ENCODE measurements at places on chromosomes 16 and 17.

DNA sequence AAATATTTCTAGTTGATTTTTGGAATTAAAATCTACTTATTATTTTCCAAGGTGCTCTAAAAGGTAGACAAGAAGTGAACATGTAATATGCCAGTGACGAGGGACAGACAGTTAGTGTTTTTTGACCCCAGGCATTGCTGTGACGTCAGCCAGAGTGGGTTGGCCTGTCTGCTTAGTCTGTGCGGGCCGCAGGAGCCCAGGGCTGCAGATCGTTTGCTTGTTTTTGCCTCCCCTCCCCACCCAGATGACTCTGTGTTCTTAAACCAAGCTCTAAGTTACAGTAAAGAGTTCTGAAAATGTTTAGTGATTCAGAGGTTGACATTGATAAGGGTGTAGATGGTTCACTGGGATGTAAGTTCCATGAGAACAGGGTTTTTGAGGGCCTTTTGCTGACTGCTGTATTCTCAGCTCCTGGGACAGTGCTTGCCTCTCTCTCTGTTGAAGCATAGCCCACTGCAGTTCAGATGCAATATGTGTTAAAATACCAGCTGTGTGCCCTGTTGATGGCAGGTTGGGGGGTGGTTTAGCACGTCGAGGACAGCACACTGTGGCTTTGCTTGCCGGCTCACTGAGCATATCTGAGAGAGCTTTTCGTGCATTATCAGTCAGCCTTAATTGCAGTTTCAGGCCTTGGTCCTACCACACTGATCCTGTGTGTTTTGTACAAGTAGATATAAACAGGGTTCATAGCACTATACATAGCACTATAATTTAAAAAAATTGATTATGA lies 64.8 kb downstream of the SEC14L1 start:
- peak; percentile 30 for DNase-seq

- DNase-seq: no peak
Observed at GRCh38 chr16:19666477-19666876, 51.5 kb downstream of the KNOP1 start.

- DNase-seq: peak; percentile 20
Observed at GRCh38 chr16:27273670-27274423, 5.3 kb upstream of the NSMCE1 start.

GRCh38 chr17:30477774-30478115 lies 537 bp downstream of the GOSR1 start:
- DNase-seq: peak; percentile 32

- peak; percentile 55 for DNase-seq
Observed at GRCh38 chr16:30901201-30902028, 5.0 kb downstream of the CTF1 start.

DNA sequence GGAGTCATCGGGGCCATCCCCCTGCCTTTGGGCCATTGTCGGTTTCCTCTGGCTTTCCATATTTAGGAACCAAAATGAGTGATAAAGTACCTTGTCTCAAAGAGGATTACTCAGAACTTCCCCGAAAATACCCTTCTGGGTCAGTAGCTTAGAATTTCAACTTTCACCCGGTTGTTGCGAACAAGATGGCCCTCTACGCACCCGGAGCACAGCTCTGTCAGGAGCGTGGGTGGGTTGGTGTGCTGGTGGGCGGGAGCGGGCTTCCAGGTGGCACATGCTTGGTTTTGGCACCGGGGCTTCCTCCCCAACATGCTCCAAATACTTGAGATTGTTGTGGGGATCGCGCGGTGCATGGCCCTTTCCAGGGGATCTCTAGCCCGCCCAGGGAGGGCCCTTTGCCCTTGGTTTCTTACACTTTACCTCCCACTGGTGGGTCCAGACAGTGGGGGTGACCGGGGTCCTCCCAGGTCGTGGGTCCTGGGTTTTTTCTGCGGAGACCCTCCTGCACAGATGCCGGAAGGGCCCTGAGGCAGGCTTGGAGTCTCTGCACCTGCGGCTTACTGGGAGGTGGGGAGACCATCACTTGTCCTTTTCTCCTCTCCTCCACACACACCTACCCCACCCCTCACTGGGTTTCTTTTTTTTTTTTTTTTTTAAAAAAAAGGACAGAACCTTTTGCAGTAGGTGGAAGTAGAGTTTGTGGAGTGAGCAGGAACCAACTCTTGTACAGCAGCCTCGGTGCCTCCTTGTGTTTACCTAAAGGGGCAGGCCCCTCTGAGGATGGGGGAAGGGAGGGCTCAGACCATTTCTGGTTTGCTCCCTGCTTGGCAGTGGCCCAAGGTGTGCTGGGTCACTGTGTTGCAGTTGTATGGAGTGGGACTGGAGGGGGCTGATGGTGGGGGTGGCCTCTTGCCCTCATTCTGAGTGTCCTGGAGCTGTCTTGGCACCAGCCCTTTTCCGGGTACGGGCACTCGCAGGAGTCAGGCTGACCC lies 142.1 kb downstream of the SEC14L1 start:
- no peak for DNase-seq

- no peak for DNase-seq
Observed at GRCh38 chr16:4796982-4797804, 2.0 kb downstream of the SMIM22 start.

DNA sequence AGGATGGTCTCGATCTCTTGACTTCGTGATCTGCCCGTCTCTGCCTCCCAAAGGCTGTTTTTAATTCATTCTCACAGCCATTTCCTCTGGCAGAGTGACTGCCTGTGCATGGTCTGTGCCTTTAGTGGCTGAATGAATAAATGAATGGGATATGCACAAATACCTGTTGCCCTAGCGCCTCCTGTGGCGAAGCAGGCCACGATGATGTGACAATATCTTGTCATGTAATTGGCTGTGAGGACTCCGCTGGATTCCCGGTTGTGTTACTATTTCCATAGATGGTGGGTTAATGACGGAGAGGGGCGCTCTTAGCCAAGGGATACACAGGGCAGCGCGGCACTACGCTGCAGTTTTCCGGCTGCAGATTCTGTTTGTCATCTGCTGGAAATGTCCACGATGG lies 26.8 kb upstream of the ENDOV start:
- DNase-seq: no peak

- peak; percentile 42 for DNase-seq
Observed at GRCh38 chr17:68491381-68492231, 20.6 kb upstream of the PRKAR1A start.

GRCh38 chr17:74424657-74425056 lies 7.2 kb upstream of the GPRC5C start:
- DNase-seq: no peak

DNA sequence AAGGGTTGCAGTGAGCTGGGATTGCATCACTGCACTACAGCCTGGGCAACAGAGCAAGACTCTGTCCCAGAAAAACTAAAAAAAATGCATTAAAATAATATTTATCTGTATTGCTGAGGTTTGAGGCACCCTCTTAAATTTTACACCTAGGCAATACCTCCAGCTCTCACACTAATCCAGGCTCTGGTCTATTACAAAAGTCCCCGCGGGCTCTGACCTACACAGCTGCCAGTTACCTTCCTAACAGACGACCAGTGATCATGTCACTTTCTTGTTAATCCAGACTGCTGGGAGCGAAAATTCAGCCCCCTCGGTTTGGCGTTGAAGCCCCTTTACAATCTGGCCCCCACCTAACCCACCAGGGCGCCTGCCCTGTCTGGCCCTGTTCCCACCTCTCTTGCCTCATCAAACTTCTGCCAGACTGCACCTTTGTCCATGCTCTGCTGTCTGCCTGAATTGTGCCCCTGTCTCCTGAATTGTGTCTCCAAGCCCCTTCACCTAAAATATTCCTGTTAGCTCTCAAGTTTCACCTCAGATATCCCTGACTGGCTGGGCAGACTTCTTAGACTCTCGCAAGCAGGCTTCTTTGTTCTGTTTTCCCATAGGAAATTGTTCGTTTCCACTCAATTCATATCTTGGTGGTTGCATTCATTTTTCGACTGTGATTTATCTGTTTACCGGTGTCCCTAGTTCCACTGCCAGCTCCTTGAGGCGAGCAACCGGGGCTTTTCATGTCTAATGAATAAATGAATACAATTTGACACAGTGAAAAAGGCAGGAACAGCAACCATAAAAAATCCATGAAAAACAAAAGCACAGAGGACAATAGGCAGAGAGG lies 65.9 kb downstream of the PITPNC1 start:
- DNase-seq: no peak

GRCh38 chr16:84068041-84068440 lies 25.4 kb upstream of the SLC38A8 start:
- no peak for DNase-seq

GRCh38 chr17:37041932-37042331 lies 93.2 kb downstream of the AATF start:
- DNase-seq: no peak

DNA sequence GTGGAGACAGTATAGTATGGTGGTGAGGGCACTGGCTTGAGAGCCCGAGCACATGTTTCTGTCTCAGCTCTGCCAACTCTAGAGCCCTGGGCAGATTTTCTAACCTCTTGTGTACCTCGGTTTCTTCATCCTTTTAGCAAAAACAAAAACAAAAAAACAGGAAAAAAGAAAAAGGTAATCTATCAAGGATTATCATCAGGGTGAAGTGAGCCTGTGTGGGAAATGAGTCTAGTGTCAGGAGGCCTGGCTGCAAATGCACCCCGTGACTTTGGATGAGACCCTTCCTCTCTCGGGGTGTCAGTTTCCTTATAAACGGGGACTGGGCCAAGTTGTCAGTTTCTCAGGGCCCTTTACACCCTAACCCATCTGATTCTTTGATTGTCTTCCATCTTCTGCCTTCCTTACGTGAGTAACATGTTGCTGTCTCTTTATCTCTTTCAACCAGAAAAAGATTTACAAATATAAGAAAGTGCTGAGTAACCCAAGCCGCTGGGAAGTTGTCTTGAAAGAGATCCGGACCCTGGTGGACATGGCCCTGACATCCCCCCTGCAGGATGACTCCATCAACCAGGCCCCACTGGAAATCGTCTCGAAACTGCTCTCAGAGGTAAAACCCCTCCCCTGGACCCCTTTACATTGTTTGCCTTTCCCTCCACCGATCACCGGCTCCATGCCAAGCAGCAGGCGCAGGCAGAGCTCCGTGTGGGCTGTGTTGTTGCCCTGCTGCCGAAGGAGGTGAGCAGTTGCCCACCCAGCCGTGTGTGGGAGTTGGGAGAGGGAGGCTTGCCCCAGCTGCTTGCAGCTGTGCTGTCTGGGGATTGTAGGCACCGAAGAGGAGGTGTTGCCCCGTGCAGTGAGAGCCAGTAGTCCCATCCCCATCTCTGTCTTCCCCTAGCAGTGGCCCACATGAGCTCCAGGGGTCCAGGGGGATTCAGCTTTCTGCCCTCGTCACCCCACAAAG lies 127.1 kb upstream of the PLCG2 start:
- peak; percentile 86 for DNase-seq

GRCh38 chr17:59490216-59490615 lies 75.2 kb upstream of the DHX40 start:
- DNase-seq: no peak

DNA sequence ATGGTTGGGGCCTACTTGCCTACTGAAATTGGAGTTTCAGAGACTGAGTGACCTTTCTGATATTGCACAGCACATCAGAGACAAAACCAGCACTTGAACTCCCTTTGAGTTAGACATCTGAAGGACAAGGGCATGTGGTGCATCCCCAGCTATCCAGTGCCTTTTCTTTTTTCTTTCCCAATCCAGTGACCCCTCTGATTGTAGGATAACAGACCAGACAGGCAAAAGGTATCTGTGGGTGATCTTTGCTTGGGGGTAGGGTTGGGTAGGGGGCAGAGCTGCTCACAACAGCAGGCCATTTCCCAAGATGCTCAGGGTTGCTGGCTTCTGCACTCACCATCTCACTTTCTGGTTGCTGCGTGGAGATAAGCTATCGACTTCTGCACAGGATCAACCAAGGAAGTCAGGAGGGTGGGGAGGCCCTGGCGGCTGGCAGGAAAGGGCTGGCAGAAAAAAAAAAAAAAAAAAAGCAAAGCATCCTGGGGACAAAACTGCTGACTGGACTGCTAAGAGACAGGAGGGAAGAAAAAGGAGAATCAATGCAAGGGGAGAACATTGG lies 42.2 kb downstream of the HOXB1 start:
- peak; percentile 98 for DNase-seq

- DNase-seq: peak; percentile 70
Observed at GRCh38 chr17:65975878-65976277, 216.1 kb downstream of the CEP112 start.

DNA sequence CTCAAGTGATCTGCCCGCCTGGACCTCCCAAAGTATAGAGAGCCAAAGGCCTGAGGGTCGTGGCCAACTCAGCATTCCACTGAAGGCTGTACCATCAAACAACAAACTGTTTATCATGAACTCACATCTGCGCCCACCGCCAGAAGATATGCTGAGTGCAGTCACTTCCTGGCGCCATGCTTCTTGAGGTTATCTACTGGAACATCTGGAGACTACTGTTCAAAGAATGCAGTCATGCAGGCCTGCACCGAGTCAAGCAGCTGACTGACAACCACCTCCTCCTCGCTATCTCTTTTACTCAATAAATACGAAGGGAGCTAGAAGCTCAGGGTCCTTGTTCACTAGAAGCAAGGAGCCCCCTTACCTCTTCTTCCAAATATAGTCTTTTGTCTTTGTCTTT lies 473.9 kb upstream of the EEF2KMT start:
- no peak for DNase-seq

DNA sequence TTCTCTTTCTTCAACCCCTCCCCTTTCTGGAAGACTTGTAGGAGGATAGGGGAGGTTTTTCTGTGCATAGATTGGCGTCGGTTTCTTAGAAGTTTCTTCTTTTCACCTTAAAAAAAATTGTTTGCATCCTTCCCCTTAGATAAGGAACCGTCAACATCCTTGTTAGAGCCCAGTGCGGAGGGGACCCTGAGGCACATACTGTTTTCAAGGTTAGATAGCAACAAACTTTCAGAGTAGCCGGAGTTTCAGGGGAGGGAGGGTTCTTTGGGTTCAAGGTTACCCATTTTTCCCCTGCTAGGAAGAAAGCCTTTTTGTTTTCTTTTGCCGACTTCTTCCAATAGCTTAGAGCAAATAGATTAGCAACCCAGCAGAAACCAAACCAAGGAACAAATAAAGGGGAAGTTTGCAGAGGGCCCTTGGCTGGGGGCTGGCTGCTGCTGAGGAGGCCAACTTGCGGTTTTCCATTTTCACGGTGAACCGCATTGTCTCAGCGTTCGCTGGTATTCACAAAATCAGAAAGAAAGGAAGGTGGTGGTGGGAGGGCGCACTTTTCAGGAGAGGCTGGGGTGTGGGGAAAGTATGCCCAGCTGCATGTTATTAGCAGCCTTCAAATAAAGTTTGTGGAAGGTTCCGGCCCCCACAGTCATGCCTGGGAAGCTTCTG lies 28.8 kb downstream of the MSI2 start:
- peak; percentile 92 for DNase-seq

DNA sequence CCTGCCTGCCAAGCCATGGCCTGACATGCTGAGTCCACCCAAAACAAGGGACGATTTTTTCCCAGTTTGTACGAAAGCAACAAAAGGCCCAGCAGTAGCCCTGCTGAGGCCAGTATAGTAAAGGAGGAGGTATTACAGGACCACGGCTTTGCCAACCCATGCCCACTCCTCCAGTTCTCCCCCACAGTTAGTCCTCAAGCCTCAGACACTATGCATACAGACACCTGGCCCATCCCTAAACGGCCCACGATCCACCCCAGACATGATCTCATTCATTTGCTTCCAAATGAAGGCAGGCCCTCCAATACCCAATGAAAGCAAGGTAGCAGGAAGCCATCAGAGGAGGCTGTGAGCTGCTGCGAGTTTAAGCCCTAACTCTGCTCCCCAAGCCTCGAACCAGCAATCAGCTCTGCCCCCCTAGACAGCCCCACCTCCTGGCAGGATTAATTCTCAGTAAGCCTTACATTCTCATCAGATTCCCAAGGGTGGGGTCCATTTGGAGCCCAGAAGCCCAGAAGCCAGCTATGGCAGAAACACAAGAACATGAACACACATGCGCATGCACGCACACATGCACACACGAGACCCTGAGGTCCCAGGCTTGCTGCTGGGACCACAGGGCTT lies 4.9 kb downstream of the HDAC5 start:
- DNase-seq: no peak

Measured in hematopoietic multipotent progenitor cell treated with erythropoietin and hydrocortisone succinate and interleukin-3 and kit ligand, for 4 days (in vitro differentiated cells).